Muscle of arm (tissue), 14 donors: ENCODE measurements at places on chromosomes 16 and 17.

GRCh38 chr17:71484546-71484945 is 636.3 kb upstream of the SOX9 start:
- no peak for DNase-seq

GRCh38 chr17:80829166-80829813 is 162.4 kb upstream of the CHMP6 start:
- DNase-seq: no peak

- no peak for DNase-seq
Measured at GRCh38 chr17:36791942-36792475, 145.3 kb upstream of the LHX1 start.

GRCh38 chr17:41060052-41060604 is at the start of gene KRTAP2-3:
Gene KRTAP2-3 (minus strand): TSS chr17:41060114. CDS start chr17:41060050, 64 bp downstream.
- DNase-seq: no peak

GRCh38 chr17:16943541-16944333 is 28.2 kb downstream of the TNFRSF13B start:
- DNase-seq: no peak

DNA sequence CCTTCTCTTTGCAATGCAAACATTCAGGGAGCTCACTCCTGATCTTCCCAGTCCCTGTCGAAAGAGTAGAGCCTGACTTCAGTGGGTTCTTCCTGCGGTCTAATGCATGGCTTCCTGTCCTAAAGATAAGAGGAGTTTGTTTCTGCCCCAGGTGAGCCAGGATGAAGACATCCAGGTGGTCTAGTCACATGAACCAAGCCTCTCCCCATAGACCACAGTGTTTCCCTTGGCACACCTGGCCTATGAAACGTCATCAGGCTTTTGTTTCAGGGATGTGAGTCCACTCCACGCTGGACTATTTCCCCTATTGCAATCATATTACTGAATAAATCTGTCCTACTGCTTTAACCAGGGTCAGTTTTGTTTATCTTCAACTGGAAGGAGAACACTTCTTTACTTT is 21.1 kb downstream of the CES1 start:
- no peak for DNase-seq

- no peak for DNase-seq
Measured at GRCh38 chr17:79799538-79800324, 2.9 kb upstream of the CBX8 start.

- DNase-seq: no peak
Measured at GRCh38 chr17:65660947-65661346, 99.5 kb upstream of the AXIN2 start.

- no peak for DNase-seq
Measured at GRCh38 chr17:31444026-31444425, 52.6 kb downstream of the RAB11FIP4 start.

DNA sequence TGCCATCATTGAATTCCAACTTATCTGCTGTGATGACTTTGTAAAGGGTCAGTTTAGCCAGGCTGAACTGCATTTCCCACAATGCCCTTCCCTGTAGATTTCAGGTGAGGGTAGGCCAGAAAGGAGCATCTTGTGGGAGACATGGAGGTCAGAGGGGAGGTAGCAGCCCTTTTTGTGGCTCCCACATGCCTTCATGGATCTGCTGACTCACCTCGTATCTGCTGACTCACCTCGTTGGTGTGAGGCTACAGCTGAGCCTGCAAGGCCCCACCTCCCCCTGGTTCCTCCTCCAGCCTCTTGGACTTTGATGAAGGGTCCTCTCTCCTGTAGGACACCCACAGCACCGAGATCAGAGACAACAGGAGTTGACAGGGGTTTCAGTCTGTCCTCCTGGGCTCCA is 102.5 kb downstream of the SALL1 start:
- DNase-seq: no peak

GRCh38 chr16:66369055-66369592 is 2.6 kb downstream of the CDH5 start:
- no peak for DNase-seq

DNA sequence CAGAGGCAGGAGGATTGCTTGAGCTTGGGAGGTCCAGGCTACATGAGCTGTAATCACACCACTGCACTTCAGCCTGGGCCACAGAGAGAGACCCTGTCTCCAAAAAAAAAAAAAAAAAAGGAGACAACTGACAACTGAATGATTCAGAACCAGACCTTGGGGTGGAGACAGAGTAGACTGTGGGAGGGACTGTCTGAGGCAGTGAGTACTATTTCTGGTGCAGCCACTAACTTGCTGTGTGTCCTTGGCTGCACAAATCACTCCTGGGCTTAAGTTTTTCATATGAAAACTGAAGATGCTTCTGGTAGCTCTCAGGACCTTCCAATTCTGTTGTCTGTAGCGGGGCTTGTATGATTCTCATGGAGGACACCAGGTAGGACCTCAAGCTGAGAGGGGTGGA is 5.8 kb downstream of the ASB16 start:
- DNase-seq: no peak

- DNase-seq: no peak
Measured at GRCh38 chr17:19343671-19344151, 18.8 kb downstream of the B9D1 start.

GRCh38 chr17:66123163-66123562 is 68.8 kb downstream of the CEP112 start:
- no peak for DNase-seq

DNA sequence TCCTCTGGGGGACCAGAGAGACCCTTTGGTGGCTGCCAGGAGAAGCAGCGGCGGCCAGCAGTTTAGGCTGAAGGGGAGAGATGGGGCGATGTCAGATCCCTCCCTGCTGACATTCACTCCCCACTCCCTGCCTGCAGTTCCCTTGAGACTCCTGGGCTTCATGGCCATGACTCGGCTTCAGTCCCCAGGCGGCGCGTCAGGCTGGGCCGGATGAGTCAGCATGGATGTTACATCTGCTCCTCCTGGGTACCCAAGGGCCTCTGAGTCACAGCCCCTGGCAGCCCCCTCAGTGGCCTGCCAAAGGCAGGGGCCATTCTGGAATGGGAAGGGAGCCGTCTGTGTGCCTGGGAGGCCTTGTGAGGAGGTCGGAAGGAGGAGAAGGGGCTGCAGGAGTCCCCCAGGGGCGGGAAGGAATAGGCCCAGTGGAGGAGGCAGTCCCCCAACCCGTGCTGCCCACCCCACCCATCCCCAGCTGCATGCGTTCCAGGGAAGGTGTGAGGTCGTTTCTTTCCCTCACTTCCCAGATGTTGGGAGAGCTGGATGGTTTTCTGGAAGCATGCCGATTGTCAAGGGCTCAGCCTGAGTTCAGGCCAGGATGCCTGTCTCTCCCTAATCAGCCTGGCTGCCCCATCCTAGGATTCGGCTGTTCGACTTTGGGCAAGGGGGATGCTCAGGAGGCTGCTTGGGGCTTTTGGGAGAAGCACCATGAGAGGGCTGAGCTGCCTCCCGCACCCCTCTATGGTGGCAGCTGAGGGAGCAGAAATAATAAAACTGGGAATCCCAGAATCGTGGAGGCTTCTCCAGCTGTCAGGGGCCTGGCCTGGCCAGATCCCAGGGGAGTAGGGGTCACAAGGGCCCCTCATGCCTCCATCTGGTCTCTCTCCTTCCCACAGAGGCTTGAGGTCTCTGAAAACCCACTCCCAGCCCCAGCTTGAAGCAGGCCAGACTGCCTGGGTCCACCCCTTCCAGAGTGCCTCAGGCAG is 9.7 kb downstream of the RHBDL3 start:
- DNase-seq: no peak

DNA sequence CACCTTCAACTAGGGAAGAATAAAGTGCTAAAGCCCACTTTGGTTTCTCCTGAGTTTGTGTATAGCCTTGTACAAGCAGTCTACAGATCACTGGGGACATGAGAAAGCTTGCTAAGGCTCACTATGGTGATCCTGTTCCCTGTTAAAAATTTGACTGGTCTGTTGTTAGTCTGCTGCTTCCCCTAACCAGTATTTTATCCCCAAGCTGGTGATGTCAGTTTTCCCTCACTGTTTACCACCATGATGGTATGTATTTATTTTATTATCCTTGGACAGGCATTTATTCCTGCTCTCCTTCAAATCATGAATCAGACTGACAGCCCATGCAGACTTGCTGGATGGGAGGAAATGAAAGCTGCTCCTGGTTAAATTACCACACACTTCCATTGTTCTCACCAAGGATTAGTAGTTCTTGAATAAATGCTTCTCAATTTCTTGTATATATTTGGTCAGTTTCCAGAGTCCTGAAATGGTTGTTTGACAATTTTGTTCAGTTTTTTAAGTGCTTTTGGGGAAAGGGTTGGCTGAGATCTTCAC is 99.6 kb downstream of the CA4 start:
- DNase-seq: no peak

DNA sequence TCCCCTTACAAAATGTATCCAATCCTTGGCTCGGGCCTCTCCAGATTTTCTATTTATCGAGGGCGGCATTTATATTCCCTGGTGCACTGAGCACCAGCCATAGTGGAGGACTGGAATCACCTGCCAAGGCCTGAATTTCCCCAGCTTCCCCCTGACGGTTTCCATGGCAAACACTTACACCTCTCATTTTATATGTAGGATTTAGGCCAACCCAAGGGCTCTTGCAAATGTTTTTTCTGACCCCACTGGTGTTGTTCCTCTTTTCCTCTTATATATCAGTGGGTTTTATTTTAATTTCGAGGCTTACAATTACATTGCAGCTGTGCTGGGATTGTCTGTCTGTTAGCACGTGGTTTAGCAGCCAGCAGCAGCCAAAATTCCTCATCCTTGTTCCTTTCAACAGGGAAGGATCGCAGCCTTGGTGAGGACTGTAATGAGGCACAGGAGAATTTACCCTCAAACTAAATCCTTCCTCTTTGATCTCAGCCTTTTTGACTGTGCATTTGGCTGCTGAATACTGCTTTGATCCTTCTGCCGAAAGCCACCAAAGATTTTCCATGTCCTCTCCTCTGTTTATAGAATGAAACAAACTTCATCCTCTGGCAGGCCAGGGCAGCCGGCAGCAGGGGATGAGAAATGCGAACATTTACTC is 26.5 kb upstream of the CES5A start:
- peak; percentile 2 for DNase-seq

DNA sequence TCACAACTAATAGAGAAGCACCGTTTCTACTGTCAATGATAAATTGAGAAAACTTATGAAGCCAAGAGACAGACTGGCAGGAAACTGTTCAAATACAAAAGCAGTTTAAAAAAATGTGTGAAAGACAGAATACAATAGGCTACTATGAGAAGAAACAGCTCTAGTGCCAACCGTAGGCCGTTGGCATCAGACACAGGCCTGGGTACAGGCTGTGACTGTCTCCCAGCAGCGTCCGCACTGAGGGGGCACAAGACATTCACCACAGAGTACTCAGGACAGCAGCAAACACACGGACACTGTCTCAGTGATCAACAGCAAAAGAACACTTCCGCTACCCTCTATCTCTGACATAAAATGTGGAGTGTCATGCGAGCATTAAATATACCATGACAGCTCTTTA is 7.8 kb upstream of the C1QBP start:
- DNase-seq: no peak

- DNase-seq: no peak
Measured at GRCh38 chr16:12496186-12496585, 307.5 kb downstream of the CPPED1 start.
